ENCODE measurements at places on chromosomes 6 and 20.

DNA sequence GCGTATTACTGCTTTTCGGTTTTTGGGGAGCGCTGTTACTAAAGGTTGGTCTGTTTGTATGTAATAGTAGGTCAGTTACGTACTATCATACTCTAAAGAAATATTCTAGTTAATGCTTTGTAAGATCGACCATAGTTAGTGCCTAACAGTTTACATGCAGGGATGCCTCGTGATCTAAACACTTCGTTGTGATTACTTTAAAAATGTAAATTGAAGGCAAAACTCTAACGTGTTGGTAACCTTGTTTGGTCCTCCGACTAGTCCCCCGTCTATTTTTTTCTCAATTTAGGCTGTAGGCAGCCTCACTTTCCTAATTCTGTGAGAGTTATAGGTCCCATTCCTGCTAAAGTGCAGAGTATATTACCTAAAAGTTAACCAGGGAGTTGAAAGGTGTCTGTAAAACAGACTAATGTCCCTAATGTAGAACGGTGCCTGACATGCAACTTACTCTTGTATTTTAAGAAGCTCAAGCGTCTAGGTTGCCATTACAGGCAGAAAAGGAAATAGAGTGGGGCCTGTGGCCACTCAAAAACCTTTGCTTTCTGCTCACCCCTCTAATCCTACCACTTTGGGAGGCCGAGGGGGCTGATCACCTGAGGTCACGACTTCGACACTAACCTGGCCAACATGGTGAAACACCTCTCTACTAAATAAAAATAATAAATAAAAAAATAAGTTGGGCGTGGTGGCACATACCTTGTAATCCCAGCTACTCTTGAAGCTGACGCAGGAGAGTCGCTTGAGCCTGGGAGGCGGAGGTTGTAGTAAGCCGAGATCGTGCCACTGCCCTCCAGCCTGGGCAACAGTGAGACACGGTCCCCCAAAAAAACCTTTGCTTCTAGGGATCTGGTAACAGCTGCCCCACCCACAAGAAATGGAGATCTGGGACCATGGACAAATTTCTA is 37.8 kb downstream of the HFE start:
- DNase-seq: no peak

GRCh38 chr20:32727683-32728082 is 15.6 kb downstream of the COMMD7 start:
- no peak for DNase-seq

DNA sequence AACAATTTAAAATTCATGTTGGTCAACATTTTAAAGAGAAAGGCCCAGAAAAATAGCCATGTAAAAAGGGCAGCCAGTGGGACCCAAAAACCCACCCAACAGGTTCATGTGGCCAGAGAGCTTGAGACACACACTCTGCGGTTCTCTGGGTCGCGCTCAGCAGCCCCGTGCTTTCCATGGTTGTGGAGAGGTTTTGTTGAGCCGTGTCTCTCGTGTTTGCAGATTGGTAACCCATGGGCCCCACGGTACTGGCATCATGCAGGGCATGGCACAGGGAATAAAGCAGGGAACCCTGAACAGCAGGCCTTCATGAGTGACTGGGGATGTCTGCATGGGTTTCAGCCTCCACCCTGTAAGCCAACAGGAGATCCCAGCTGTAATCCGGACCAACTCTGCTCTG is 127.7 kb upstream of the CST7 start:
- no peak for DNase-seq

DNA sequence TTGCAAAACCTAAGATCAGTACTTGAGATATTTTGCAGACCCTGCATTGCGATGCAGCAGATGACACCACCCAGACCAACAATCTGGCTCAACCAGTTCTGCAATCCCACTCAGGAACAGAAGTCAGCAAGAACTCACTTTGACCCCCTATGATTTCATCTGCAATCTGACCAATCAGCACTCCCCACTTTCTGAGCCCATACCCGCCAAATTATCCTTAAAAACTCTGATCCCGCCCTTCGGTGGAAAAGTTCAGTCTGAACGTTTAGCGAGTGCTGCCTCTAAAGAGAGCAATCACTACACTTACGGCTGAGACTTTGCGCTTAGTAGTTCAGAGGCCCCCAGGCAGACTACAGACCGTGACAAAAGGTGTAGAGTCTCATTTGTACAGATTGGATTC is 17.3 kb upstream of the KIAA1586 start:
- no peak for DNase-seq

- DNase-seq: no peak
Measured at GRCh38 chr6:93235775-93236174, 183.6 kb downstream of the EPHA7 start.

DNA sequence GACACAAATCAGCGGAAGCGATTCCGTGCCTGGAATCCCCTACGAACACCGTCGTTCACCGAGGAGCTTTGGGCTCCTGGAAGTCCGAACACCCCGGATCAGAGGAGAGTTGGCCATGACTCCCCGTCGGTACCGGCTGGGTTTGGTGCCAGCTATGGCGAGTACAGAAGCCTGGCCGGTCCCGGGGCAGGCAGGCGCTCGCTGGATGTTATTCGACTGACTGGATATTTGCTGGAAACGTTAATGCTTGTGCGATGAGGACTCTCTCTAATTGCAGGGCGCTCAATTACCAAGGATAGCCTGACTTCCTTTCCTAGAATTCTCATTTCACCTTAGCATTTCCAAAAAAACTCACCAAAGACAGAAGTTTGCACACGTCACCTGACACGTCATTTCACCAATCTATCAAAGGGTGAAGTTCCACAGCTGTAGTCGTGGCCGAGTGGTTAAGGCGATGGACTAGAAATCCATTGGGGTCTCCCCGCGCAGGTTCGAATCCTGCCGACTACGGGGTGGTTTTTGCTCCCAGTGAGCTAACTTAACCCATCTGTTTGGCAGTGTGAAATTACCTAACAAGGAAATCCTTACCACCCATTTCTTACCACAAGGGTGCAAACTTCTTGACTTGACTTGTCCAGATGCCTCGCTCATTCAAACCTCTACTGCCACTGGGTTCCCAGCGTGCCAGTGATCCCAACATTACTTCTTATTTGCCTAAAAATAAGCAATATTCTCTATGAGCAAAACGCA is 22.7 kb upstream of the ZNF184 start:
- DNase-seq: no peak

Data from NCI-H1092 treated with DMSO at 0.1 percent for 48 hours (cell line).